Stimulated activated CD8-positive, alpha-beta memory T cell treated with anti-CD3 and anti-CD28 coated beads, Interleukin-7, amount 100 ng/mL, for 48 hours (primary cell): ENCODE measurements at places on chromosomes 3 and 15.

DNA sequence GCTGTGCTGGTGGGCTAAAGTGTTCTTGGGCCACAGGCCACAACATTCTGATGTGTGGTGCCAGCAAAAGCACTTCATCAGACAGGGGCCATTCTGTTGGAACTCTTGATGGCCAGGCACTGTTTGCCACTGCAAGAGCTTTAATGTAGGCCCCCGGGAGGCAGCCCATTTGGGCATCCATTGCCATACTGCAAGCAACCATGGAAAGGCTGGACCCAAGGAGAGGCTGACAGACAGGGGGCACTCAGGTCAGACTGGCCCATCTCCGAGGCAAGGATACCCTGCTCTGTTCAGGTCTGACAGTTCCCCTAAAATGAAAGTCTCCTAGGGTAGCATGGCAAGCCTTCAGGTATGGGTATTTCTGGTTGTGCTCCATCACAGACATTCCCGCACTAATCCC, 64.2 kb downstream of the FAM227B start:
- no peak for DNase-seq

DNA sequence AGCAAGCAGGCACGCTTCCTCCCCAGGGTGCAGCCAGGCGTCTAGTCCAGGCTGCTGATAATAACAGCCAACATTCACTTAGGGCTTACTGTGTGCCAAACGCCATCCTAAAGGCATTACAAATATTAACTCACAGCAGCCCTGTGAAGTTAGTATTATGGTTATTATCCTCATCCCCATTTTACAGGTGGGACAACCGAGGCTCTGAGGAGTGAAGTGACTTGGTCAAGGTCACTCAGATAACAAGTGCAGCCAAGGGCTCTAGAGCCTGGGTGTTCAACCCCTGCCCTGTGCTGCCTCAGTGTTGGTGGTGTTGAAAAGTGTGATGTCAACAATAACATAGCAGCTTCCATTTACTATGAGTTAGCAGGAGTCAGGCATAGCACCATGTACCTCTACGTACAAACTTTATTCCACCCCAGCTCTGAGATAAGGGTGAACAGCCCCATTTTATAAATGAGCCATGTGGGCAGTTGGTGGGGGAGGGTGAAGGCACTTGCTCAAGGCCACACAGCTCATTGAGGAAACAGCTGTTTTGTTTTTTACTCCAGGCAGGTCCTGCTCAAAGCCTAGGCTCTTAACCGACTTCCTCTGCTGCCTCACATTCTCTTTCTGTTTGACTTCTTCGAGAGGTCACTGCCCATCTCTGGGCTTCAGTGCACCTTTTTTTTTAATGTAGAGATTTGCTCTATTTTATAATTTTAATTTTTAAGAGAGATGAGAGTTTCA, 24.0 kb upstream of the TRH start:
- no peak for DNase-seq

GRCh38 chr3:194938845-194939531, 253.3 kb downstream of the FAM43A start:
- DNase-seq, result no peak

- no peak for DNase-seq
Observed at GRCh38 chr3:187958432-187959003, 195.4 kb upstream of the LPP start.

DNA sequence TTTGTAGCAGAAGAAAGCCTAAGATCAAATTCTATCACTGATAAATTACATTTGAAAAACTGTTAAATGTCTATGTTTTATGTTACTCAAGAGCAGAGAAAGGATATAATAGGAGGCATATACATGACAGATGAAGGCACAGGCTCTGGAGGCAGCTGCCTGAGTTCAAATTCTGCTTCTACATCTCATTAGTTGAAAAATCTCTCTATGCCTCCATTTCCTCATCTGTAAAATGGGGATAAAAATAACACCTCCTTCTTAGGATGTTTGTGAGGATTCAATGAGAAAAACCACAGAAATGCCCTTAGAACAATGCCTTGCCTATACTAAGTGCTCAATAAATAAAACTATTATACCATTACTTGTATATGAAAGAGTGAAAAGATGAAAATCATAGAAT, 21.0 kb downstream of the TP53BP1 start:
- no peak for DNase-seq

DNA sequence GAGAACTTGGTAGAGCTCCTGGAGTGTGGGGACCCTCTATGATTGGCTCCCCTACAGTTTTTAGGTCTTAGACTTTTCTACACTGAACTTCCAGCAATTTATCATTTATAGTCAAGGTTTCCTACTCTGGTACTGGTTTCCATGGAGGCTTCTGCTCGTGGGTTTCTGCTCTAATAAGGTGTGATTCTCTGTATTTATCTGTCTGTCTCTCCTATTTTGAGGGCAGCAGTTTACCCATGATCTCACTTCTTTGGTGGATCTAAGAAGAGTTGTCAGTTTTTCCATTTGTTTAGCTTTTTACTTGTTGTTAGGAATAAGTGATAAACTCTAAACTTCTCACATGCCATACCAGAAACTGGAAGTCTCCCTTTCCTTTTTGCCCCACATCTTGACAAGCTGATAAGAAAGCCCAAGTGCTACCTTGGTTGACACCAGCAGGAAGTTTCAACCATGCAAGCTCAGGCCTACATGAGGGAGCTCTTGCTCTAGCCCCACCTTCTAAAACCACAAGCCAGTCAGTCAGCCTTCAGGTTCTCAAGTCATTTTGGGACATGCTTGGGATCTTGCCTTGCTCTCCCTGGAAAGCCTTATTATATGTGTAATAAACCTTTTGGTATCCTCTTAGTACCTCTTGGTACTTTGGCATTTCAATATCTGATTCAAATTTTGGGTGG, 10.0 kb downstream of the TIMMDC1 start:
- no peak for DNase-seq

DNA sequence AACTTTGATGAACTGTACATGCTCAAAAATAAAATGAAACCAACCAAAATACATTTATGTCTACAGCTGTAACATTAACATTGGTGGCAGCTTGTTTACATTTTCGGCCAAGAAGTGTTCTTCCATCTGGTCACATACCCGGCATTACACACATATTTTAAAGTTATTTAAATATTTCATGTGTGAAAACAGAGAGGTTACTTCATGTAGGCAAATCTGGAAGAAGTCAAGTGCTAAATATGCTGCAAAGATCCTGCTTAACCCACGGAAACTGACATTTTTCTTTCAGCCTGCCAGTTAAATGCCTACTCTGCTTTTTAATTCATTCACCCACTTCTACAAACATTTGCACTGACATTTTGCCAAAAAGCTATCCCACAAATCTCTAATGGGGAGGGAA, 69.7 kb downstream of the MB21D2 start:
- DNase-seq, result no peak

DNA sequence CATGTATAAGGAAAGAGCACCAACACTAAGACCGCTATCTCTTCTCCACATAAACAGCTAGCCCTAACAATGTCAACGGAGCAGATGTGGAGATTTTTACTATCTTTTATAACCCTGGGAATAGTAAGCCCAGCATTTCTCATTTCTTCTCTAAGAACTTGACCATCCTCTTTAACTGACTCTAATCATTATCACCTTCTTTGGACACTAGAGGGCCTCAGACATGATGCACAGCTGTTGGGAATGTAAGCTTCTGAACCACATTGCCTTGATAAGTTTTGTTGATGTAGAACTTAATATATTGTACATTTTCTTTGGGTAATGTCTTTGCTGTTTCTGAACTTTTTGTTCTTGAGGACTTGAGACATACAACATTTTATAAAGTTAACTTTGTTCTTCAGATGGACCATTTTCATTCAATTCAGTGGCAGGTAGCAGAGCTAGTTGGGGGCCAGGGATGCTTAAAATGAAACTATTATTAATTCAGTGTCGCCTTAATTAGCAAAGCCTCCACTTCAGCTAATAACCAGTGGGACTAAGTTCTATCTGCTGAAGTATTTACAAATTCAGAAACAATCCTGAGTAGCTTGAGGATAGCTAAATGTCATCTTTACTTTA, 9.6 kb upstream of the TAGLN3 start:
- DNase-seq, result no peak

- DNase-seq, result no peak
Observed at GRCh38 chr3:191283400-191283799, 45.8 kb upstream of the CCDC50 start.

- no peak for DNase-seq
Observed at GRCh38 chr3:176920766-176921160, 276.5 kb downstream of the TBL1XR1 start.

- DNase-seq, result no peak
Observed at GRCh38 chr3:16254916-16255315, 9.8 kb downstream of the DPH3 start.

DNA sequence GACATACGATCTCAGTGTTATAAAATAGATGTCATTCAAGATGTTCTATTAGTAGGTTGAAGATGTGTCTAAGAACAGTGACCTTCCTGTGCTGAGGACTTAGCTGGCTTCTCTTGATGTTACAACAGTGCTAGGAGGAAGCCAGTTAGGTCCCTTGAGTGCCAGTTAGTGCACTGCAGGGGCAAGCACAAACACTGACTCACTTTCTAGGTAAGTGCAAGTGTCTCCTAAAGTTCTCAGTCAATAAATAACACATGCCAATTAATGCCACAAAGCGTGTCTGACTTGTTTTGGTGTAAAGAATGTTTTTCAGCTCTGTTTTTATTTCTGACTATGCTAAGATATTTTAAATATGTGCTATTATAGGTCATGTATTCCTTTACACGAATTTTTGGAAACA, 211.8 kb downstream of the NAALADL2 start:
- no peak for DNase-seq

DNA sequence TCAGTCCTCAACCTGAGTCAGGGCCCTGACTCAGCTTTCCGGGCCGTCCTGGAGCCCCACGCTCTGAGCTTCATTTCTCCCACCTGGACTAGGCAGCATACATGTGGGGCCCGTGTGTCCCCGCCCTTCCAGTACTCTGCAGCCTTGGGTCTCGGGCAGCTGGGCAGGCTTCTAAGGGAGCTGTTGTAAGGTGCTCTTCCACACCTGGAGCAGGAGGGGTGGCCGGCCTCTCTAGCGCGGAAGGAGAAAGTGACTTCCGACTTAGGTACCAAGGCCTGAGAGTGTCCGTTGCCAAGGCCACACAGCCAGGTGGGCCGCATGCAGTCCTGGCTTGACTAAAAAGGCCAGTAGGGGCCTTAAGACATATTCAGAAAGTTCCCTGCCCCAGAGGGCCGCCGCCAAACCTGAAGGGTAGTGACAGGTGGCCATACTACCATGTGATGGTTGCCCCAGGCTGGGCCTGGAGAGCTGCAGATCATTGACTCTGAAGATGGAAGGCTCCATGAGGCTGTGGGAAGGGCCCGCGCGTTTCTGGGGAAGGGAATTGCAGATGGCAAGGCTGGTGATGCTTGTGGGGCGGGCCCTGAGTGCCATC, 9.4 kb upstream of the SEMA3B start:
- DNase-seq, result no peak

GRCh38 chr3:122800706-122801237, 5.9 kb downstream of the SLC49A4 start:
- DNase-seq, result no peak
